ENCODE measurements at places on chromosomes 7 and 10.

- no peak for DNase-seq
Measured at GRCh38 chr7:43220250-43220649, 107.8 kb downstream of the HECW1 start.

DNA sequence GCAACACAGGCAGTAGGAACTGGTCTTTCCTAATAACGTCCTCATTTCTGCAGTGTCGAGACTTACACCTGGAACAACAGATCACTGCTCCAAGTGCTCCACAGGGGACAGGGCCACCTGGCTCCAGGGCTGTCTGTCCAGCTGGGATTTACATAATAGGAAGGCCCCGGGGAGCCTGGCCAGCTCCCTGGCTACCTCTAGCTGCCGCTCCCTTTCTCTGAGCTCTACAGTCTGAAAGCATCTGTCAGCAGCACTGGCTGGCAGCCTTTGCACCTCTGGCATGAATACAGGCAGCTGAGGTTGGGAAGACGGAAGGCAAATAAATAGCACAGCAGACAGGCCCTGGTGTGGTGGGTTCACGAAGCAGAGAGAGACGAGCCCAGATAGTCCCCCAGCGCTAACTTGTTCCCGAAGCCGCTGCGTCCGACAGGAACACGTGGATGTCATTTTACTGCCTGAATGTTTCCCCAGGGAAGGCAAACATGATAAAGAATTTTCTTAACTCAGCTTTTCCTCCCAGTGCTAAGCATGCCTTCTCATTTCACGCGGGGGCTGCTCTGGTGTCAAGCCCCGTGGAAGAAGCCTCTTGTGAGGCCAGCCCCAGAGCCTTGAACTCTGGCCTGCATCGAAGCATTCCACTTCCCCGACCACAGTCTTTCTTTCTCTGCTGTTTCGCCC, 105.4 kb downstream of the ITIH5 start:
- peak; percentile 47 for DNase-seq

- DNase-seq, result no peak
Measured at GRCh38 chr10:119316729-119317097, 109.3 kb downstream of the GRK5 start.

GRCh38 chr10:98485959-98486358, 39.2 kb upstream of the HPS1 start:
- DNase-seq, result no peak

- no peak for DNase-seq
Measured at GRCh38 chr7:51308696-51309095, 7.9 kb downstream of the COBL start.

GRCh38 chr7:143245123-143245522, 18.1 kb upstream of the GSTK1 start:
- no peak for DNase-seq

- DNase-seq, result no peak
Measured at GRCh38 chr7:112001091-112001826, 204.9 kb downstream of the DOCK4 start.

DNA sequence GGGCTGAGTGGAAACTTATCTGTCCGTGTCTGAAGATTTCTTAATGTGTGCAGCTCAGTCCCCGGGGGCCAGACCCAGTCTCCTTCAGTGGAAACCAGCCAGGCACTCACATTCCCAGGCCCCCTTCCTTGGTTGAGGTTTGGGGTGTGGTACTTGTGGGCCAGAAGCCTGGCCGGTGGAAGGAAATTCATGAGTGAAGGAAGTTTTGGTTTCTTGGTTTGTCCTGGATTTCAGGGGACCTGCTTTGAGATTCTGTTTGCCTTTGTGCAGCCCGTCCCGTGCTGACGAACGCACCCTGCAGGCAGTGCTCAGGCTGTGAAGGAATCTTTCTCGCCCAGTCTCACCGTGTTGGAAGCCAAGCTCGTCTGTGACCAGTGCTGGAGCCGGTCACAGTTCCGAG, 2.9 kb downstream of the INPP5A start:
- no peak for DNase-seq

All from right kidney (tissue), 9 donors.